ENCODE measurements at places on chromosomes 3 and 15. TPM values are rescaled to one million over a fixed set of nuclear protein-coding genes. Genes with fewer than 3 reads are reported as not detected.
A peak's percentile ranks its signal among the peaks of the same experiment; 100 is the strongest.

TMEM45A gene
- 12.1 TPM for polyA plus RNA-seq

SEMA3G gene
- 18.7 TPM for polyA plus RNA-seq

DNA sequence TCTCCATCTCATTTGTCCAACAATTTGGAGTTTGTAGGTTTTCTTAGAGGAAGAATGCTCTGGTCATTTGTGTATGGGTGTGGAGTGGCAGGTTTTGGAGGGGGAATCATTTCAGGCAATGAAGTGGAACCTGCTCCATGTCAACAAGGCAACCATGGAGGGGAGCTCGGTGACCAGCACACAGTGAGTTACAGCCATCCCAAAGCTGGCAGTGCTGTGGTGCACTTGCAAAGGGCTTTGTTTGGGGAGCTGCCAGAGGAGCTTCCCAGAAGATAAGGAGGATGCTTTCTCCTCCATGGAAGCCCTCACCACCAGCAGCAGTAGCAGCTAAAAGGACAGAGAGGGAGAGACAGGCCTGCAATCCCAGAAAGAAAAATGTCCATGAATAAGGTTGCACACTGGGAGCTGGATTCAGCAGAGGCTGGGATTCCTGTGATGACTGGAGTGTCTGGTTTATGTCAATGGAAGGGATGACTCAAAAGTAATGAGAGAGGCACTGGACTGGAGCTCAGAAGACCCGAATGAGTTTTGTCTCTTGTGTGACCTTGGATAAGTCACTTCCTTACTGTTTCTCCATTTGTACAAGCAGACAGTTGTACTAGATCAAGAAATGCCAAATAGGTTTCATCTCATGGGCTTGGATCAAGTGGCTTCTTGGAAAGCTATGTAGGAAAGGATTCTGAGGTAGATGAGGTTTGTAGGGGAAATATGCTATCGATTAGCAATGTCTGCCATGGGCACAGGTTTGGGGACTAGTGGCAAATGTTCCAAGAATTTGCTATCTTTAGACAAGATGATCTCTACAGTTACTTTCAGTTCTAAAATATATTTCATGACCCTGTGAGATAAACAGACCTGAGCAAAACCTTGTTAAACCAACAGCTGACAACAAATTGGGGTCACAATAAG lies 27.2 kb upstream of the UBE2Q2 start:
- no peak for DNase-seq

GRCh38 chr3:152193673-152194267 lies 75.0 kb upstream of the MBNL1 start:
- DNase-seq = no peak

GRCh38 chr3:135226057-135226456 lies 431.0 kb downstream of the EPHB1 start:
- DNase-seq = no peak

- DNase-seq = peak; percentile 51
Measured at GRCh38 chr3:60953351-60953750, 297.9 kb downstream of the FHIT start.

GRCh38 chr15:70650567-70651302 lies 112.6 kb downstream of the UACA start:
- DNase-seq = no peak

- DNase-seq = no peak
Measured at GRCh38 chr3:100429187-100429716, 27.9 kb downstream of the LNP1 start.

- DNase-seq = peak; percentile 54
Measured at GRCh38 chr15:98085003-98085639, 124.6 kb downstream of the ARRDC4 start.

DNA sequence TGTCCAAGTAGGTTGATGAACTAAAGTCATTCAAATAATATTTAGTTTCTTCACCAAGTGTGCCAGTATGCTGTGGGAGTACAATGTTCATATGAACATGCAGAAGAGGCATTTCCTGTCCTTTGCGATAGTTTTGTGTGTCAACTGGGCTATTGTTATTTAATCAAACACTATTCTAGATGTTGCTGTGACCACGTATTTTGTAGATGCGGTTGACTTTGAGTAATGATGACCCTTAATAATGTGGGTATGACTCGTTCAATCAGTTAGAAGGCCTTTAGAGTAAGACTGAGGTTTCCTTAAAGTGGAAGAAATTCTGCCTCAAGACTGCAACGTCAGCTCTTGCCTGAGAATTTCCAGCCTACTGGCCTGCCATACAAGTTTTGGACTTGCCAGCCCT lies 470.7 kb upstream of the CBLB start:
- no peak for DNase-seq

- no peak for DNase-seq
Measured at GRCh38 chr3:139480585-139480984, 4.3 kb upstream of the RBP2 start.

GRCh38 chr3:142945023-142945422 lies 18.5 kb downstream of the PAQR9 start:
- DNase-seq = no peak

GRCh38 chr3:194395778-194396538 lies 3.1 kb downstream of the GP5 start:
- DNase-seq = peak; percentile 67

Measured in hindlimb muscle (tissue), 1 donor.